Activated CD8-positive, alpha-beta memory T cell treated with anti-CD3 and anti-CD28 coated beads, Interleukin-2, amount 50 U/mL, for 48 hours (primary cell): ENCODE measurements at places on chromosomes 6 and 20.

- no peak for DNase-seq
Measured at GRCh38 chr6:137625100-137625661, 131.0 kb upstream of the OLIG3 start.

- DNase-seq = no peak
Measured at GRCh38 chr6:168499045-168499650, 58.2 kb downstream of the SMOC2 start.

DNA sequence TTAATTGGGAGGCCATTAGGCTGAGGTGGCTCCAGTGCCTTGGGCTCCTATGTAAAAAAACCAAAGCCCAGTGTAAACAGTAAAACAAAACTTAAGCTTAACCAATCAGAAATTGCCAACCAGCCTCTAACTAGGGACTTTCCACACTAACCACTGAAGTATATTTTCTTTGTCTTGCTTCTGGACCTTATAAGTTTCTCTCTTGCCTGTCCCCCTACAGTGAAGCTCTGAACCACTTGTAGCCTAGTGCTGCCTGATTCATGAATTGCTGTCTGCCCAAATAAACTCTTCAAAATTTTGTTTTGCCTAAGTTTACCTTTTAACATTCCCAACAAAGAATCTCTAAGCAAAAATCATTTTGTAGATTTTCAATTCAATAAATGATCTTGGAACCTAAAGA lies 28.2 kb downstream of the POPDC3 start:
- no peak for DNase-seq

DNA sequence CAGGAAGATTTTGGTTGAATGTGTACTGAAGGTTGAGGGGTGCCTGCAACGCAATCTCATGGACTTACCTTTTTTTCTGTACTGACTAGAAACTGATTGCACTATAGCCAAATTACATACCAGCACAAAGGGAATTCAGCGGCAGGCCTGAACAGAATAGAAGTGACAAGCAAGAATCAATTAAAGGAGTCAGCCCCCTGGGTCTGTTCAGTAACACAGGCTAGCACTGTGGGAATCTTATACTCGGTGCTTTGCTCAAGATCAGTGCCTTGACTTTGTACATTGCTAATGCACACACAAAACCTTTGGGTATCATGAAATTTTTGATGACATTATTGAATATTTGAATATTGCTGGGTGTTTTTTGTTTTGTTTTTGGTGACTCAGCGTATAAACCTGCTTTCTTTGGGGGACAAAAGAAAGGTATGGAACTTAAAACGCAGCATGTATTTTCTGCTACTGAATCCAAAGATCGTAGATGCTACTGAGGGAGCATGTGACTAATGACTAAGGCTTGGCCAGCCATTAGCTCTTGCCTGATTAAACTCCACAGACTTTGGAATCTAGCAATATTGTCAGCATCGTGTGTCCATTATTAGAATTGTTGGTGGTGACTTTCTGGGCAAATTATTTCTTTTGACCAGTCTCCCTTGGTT lies 236.6 kb downstream of the ARID1B start:
- no peak for DNase-seq

DNA sequence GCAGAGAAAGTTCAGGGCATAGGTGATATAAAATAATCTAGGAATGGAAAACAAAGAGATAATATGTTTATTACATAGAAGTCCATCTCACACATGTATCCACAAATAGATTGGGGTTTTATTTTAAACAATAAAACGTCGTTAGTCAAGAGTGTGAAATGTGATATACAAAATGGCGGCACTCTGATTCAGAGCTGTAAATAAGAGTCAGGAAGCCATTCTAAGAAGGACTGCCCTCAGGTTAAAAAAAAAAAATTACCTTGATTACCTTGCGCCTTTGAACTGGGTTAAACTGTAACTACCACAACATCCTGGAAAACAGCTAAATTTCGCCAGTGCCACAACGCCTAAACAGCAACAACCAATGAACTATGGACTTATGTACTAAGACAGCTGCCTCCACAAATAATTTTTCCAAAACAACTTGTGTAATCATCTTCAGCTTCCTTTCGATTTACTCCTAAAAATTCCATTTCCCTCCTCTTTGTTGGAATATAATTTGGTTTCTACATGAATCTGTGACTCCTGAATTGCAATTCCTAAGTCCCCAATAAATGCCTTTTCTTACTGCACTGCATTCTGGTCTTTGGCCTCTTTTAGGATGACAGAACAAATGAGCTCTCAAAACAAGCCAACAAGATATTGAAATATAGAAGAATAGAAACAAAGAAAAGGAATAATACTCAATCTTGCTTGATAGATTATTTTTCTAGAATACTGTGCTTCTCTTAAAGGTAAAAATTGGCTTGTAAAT lies 1019.5 kb upstream of the MAP3K7 start:
- no peak for DNase-seq

DNA sequence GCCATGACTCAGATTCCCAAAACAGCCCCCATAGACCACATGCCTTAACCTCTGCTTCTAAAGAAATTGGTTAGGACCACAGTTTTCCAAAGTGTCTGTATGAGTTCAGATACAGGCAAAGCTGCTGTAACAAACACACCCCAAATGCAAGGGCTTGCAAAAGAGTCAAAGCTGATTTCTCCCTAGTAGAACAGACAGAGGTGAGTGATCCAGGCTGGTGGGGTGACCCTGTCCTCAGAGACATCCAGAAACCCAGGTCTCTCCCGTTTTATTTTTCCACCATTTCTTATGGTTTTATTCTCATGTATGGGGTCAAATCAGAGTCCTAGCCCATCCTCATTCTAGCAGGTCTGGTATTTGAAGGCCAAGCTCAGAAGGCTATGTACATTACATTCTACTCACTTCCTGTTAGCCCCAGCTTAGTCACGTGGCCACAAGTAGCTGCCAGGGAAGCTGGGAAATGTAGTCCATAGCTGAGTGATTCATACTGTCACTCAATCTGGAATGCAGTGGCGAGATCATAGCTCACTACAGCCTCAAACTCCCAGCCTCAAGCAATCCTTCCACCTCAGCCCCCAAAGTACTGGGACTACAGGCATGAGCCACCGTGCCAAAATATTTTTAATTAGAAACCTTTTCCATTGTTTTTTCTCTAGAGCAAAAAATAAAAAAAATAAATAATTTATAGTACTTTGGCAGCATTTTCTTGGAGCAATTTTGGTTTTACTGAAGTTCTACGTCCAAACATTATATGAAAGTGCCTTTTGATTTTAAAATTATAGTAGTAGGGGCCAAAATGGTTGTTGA lies 175.2 kb downstream of the ZMYND8 start:
- no peak for DNase-seq

GRCh38 chr20:19288061-19288460 lies 75.6 kb downstream of the SLC24A3 start:
- DNase-seq = no peak

DNA sequence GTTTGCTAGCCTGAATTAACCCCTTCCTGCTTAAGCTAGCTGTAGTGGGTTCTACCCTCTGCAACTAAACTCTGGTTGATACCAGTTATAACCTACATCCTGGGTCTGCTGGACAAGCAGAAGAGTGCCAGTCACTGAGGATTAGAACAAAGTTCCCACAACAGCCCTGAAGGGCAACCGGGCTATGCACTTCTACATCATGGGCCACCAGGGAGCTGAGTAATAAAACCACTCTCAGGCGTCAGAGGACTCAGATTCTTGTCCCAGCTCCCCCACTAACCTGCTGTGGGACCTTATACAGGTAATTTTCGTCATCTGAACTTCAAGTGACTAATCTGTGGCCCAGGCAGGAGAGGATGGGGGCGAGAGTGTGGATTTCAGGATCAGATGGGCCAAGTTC lies 56.8 kb downstream of the EYA2 start:
- no peak for DNase-seq

- peak; percentile 55 for DNase-seq
Measured at GRCh38 chr20:44056010-44056698, 130.8 kb downstream of the JPH2 start.

- no peak for DNase-seq
Measured at GRCh38 chr6:18171871-18172270, 16.6 kb downstream of the KDM1B start.

DNA sequence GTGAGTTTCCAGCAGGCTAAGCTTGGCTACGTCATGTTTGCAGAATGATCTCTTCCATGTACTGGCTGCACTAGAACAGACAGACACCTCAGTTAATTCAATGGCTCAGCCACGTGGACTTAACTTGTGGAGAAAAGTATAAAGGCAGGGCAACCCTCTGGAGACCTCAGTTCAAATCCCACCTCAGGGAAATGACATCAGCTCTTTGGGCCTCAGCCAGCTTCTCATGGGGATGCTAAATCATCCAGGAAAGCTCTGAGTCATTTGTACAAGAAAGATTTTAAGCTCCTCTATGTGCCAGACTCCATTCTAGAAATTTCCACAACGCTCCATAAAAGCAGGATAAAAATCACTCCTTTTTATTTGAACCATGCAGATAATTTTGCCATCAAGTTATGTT lies 128.5 kb upstream of the SALL4 start:
- no peak for DNase-seq

- DNase-seq = no peak
Measured at GRCh38 chr20:56285496-56285895, 37.0 kb downstream of the MC3R start.

GRCh38 chr6:82842721-82843120 lies 222.9 kb downstream of the UBE3D start:
- no peak for DNase-seq

DNA sequence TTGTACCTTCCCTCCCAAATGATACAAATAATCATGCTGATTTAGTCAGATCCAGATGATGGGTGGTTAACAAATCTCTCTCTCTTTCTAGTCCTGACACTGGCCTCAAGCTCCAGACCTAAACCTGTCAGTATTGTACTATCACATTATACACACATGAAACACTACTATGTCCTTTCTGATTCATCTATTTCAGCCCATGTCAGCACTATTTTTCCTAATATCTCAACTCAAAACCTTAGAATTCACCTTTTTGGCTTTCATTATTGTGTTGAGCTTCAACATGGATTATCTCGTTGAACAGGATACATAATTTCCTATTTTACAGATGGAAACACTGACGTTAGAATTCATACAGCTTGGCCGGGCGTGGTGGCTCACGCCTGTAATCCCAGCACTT lies 3.5 kb downstream of the PIGU start:
- no peak for DNase-seq

GRCh38 chr6:13813026-13813425 lies 1.3 kb downstream of the MCUR1 start:
- DNase-seq = no peak

- DNase-seq = peak; percentile 10
Measured at GRCh38 chr6:3316818-3317217, 58.1 kb downstream of the PSMG4 start.

DNA sequence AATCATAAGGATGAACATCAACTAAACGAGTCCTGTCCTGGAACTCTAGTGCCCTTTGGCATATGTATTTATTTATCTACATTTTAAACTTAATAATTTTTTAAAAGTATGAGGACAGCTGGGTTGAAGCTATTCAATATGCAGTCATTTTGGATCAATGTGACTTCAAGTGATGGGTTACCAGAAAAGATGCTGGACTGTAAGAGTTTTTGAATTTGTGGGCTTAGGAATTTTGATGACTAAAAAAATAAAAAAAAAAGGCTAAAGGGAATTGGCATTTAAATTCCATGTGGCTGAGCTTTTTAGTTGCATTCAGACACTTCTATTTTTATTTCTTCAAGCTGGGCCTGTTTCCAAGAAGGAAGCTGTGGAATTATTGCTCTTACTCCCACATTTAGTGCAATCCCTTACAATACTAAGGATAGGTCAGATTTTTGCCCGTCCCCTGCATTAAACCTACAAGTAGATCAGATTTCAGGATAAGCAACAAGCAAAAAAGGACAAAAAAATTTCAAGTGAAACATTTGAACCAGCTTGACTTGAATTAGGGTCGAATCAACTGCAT lies 704.2 kb upstream of the CITED2 start:
- DNase-seq = no peak

- DNase-seq = no peak
Measured at GRCh38 chr20:38131588-38132121, 33.4 kb downstream of the TGM2 start.

GRCh38 chr20:39206899-39207564 lies 244.9 kb downstream of the DHX35 start:
- no peak for DNase-seq

GRCh38 chr20:21342656-21343345 lies 39.7 kb downstream of the XRN2 start:
- no peak for DNase-seq

- no peak for DNase-seq
Measured at GRCh38 chr20:478949-479429, 16.7 kb upstream of the TBC1D20 start.

- no peak for DNase-seq
Measured at GRCh38 chr6:170080169-170080827, 210.6 kb downstream of the DLL1 start.

DNA sequence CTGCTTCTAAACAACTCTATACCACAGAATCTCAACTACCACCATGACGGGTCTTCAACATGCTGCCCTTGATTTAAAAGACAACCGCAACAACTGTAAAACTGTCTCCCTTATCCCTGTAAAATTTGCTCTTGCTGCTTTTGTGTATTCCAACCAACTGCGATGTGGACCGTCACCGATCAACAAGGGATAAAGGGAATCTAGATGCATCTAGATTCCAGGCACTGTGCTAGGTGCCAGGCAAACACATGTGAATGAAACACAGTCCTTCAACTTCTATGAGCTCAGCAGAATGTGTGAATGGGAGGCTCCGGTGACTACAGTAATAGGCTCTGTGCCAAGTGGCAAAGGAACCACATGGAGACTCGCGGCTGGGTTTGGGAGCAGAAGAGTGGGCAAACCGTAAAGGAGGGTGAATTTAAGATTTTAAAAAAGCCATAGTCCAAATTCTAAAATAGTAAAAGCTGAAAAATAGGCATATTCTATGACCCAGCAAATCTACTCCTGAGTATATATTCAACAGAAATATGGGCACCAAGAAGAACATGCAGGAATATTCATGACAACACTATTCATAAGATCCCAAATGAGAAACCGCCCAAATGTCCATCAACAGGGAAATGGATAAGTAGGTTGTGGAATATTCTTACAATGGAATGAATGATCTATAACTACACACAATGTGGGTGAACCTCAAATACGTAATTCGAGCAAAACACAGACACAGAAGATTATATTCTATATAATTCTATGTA lies 3.7 kb upstream of the PRND start:
- DNase-seq = no peak

DNA sequence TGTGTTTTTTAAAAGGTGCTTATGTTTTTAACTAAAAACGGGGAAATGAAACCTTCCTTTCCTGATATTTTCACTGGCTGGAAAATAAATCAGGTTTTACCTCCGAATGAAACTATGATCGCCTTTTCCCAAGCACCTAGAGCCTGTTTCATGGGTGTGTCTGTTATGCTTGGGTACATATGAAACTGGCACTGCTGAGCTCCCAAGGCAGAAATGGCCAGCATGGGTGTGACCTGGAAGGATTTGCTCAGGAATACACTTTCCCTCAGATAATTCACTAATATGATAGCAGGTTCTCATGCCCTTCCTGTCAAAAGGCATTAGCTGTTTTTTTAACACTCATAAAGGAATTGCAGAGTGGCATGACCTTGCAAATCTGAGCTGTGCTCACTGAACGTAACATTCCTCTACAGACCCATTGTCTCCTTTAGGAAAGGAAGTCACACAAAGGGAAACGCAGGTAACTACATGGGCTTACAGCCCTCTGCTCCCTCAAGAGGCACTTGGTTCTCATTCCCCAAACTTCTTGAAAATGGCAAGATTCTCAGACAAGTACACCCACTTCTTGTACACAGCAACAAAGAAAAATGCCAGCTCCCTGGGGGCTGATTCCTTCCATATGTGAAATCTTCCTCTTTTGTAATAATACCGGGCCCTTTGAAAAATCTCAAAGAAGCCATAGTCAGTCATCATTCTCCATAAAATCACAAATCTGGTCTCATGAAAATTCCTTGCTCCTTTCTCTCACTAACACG lies 72.7 kb downstream of the METTL24 start:
- DNase-seq = no peak

GRCh38 chr20:61753316-61753942 lies 312.3 kb downstream of the TAF4 start:
- DNase-seq = no peak
